ENCODE measurements at places on chromosomes 16 and 17.

GRCh38 chr17:37225465-37225864 is 150.3 kb upstream of the C17orf78 start:
- DNase-seq: no peak

- no peak for DNase-seq
Measured at GRCh38 chr17:1975573-1975972, 49.6 kb downstream of the RTN4RL1 start.

GRCh38 chr17:66330646-66331037 is 28.2 kb downstream of the PRKCA start:
- DNase-seq: no peak

GRCh38 chr17:44132275-44132821 is 8.9 kb upstream of the HDAC5 start:
- no peak for DNase-seq

Measured in activated naive CD8-positive, alpha-beta T cell treated with anti-CD3 and anti-CD28 coated beads, Interleukin-2, amount 50 U/mL, for 24 hours (primary cell).